ENCODE measurements at places on chromosomes 11 and 22.

DNA sequence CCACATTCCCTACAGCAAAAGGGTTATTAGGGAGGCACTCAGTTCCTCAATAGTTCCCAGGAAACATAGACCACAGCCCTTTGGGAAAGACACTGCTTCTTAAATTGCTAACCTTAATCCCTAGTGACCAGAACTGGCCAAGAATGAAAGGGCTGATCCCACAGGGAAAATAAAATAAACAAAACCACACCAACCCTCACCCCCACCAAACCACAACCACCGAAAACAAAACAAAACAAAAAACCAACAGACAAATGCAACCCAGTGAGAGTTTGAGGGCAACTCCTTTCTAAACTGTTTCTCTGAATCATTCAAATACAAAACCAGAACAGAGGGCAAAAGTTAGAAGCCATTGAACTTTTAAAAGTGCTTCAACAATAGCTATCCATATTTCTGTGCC, 57.2 kb downstream of the NAV2 start:
- DNase-seq: no peak

GRCh38 chr11:46431211-46431610, 39.6 kb upstream of the CHRM4 start:
- no peak for DNase-seq

DNA sequence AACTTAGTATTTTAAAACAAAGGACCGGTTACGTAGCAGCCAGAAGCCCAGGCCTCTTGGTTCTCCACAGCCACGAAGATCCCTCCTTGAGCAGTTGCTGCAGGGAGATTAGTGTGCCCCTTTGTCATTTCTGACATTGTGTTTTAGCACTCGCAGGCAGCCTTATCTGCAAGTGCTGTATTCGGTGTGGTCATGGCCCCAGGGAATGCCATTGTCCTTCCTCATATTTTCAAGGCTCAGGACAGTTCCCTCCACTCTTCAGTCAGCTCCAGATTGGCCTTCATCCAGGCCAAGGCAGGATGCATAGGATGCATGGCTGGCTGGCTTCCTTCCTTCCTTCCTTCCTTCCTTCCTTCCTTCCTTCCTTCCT, 88.5 kb downstream of the ZBTB16 start:
- no peak for DNase-seq

DNA sequence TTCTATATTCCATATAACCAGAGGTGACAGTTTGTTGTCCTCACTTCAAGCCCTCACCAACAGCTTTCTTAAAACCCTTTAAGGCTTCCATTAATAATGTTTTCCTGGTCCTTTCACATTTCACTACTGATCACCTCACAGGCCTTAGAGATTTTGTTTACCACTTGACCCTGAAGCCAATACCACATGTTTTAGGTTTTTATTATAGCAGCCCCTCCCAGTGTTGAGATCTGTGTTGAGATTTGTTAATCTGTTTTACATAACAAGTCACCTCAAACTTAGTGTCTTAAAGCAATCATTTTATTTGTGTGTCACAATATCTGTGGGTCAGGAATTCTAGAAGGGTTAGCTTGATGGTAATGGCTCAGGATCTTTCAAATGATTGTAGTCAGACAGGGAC, 49.9 kb downstream of the FAR1 start:
- DNase-seq: no peak

- DNase-seq: no peak
Observed at GRCh38 chr11:119991669-119992068, 146.2 kb downstream of the TRIM29 start.

DNA sequence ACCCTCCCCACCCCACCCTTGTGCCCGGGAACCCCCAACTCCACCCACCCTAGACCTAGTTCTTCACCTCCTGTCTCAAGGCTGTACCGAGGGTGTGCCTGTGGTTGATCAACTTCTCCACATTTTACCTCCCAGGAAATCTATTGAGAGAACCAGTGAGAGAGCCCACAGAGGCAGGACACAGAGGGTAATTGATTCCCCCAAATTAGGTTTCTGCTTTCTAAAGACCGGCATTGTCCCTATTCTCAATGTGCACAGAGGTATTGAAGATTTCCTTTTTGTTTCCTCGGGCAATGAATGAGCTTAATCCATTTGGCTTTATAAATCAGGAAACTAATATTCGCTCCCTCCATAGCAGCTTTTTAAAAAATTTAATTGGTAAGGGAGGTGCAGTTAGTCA, 6.0 kb upstream of the LMO1 start:
- DNase-seq: no peak

- no peak for DNase-seq
Observed at GRCh38 chr11:117731722-117732290, 65.2 kb downstream of the DSCAML1 start.

DNA sequence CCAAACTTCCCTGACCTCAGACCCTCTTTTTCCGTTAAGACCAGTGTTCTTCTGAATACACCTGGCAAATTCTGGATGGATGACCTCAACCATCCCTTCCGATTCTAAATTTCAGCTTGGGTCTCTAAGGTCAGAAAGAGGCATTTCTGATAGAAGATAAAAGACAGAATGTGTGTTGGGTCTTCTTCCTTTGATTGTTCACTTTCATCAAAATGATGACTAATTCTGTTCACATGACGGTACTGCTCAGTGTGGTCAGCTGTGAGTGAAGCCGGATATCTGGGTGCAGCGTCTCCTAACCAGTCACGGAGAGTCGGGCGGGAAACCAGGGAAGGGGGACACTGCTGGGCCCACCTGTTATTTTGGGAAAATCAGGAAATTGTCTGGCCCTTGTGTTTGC, 151.6 kb upstream of the NAV2 start:
- DNase-seq: no peak

DNA sequence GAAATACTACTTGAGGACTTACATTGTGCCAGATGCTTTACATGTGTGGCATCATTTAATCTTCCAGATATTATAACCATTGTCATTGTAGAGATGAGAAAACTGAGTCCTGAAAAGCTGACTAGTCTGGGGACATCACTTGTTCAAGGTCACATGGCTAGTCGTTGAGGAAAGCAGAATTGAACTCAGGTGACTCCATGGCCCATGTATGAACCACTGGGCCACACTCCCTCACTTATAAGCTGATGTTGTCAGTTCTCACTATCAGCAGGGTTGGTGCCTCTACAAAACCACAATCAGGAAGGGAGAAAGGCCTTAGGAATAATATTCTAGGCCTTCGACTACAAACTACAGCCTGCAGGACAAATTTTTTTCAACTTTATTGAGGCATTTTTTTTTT, 26.1 kb upstream of the ADA2 start:
- no peak for DNase-seq

- no peak for DNase-seq
Observed at GRCh38 chr11:3000032-3000961, 8.2 kb upstream of the NAP1L4 start.

GRCh38 chr11:83970061-83970671, 684.0 kb upstream of the CCDC90B start:
- DNase-seq: no peak

- DNase-seq: no peak
Observed at GRCh38 chr11:27294654-27295053, 68.4 kb downstream of the CCDC34 start.

DNA sequence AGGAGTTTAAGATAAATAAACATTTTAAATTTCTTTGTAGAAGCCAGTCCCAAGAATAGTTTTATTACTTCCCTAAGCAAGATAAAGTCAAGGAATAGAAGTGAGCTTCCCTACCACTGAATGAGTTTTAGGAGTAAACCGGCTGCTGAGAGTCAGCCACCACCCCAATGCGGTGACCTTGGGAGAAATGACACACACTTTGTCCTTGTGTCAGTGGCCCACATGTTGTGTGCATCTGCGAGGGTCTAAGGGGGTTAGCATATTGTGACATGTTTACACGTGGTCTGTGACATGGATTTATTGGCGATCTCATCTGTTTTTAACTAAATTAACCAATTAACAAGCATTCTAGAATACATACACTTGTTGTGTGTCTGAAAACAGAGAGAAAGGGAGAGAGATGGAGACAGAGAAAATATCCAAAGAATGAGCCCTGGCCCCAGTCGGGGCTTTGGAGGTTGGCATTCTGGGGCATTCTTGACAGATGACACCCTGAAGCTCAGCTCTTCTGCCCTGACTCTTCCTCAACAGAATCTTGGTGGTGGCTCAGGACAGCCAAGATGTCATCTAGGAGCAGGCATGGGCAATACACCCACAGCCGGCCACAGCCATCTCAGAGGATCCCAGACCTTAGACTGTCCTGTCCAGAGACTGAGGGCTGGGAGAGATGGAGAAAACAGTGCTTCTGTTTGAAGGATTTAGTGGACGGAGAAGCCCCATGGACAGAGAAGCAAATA, 29.7 kb upstream of the TMPRSS4 start:
- no peak for DNase-seq

- DNase-seq: no peak
Observed at GRCh38 chr22:43375951-43376455, 32.8 kb upstream of the SCUBE1 start.

All from activated CD4-positive, CD25-positive, alpha-beta regulatory T cell treated with anti-CD3 and anti-CD28 coated beads, Interleukin-2, amount 50 U/mL, for 16 hours (primary cell).